ENCODE measurements at places on chromosomes 4 and X. TPM values are rescaled to one million over a fixed set of nuclear protein-coding genes. Genes with fewer than 3 reads are reported as not detected.

The UGT2A1 gene
- not detected for total RNA-seq

DNA sequence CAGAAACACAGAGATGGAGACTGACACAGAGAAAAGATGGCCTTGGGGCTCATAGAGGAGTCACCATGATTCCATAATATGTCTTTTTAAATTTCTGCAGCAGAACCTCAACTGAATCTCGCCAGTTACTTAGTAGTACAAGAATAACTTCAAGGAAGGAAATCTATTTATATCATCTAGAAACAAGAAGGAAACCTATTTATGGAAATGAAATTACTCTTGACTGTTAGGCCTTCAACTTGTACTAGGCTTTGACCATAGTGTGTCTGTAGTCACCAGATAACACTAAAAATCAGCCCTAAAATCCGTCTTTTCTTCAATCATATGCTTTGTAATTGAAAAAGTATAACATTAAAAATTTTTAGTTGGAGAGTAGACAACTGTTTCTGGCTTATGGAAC is 740.4 kb downstream of the TRIML1 start:
- no peak for DNase-seq

The FAM156B gene
- total RNA-seq: 15.3 TPM

The HTRA3 gene
- total RNA-seq: 10.8 TPM
